IPS DF 6.9 (cell line): ENCODE measurements at places on chromosomes 11 and 22.

DNA sequence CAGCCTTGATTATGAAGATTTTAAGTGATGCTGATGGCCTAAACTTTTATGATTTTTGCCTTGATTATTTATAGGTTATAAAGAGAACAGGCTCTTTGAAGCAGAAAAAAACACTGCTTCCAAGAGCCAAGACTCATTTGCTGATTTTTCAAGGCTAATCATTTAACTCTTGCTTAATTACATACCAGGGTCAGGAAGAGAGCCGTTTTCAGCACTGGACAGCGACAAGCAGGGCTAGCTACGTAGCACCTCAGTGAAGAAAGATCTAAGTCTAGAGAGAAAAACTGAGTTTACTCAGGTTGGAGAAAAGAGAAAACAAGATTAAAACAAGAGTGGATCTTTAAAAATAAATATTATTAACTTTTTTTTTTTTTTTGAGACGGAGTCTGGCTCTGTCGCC, 615.4 kb upstream of the B3GAT1 start:
- no peak overlapping the region for H3K4me3 ChIP-seq
- H3K27me3 ChIP-seq = no peaks in the 10 kb centered on the region
- H3K36me3 ChIP-seq = no peaks in the 10 kb centered on the region
- peaks cover 3% of the 10 kb centered on the region; the same call in 1 of the 2 replicates for H3K4me1 ChIP-seq
- no peak overlapping the region for H3K27ac ChIP-seq
- DNase-seq = peak; percentile 52

DNA sequence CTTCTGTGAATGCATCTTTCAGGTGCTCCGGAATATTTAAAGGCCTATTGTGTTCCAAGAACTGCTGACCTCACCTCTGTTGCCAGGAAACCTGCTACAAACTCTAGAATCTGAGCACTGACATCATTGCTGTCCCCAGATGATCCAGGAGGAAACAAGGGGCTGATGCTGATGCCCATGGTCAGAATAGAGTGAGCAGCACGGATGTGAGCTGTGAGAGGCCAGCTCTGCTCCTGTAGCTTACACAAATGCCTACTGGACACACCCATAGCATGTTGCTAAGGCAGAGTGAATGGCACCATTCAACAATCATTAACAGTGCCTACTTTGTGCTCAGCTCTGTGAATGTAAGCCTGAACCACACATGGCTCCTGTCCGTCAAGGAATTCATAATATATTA, 276.7 kb upstream of the API5 start:
- H3K27ac ChIP-seq = no peak overlapping the region
- H3K36me3 ChIP-seq = no peaks in the 10 kb centered on the region
- no peaks in the 10 kb centered on the region for H3K27me3 ChIP-seq
- no peaks in the 10 kb centered on the region; the same call in 1 of the 2 replicates for H3K4me1 ChIP-seq
- no peak for DNase-seq

DNA sequence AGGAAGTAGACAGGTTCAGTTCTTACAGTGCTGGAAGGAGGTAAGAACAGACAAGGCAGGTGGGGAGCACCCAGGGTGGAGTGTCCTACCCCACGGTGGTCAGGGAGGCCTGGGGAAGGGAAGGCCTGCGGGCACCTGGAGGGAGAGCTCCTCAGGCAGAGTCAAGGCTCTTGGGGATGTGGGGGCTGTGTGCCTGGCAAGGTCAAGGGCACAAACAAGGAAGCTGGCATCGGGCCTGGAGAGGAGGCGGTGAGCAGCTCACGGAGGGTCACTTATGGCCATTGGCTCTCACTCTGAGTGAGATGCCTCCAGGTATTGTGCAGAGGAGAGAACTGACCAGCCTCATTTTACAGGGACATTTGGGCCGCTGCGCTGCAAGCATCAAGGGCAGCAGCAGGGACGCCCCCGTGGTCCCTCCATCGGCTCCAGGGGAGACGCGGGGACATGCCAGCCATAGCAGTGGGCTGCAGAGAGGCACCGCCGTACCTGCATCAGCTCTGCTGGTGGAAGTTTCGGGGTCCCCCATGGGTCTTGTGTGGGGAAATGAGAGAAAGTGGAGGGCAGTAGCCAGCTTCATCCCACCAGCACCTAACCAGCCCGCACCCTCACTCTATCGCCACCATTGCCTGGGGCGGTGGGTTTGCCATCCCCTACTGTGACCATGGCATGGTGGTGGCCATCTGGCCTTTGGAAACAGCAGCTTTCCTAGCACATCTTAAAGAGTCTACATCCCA, 37.5 kb upstream of the RTL6 start:
- no peaks in the 10 kb centered on the region for H3K36me3 ChIP-seq
- DNase-seq = no peak
- H3K27me3 ChIP-seq = no peaks in the 10 kb centered on the region
- H3K4me3 ChIP-seq = no peak overlapping the region
- H3K27ac ChIP-seq = no peak overlapping the region
- no peaks in the 10 kb centered on the region for H3K4me1 ChIP-seq

DNA sequence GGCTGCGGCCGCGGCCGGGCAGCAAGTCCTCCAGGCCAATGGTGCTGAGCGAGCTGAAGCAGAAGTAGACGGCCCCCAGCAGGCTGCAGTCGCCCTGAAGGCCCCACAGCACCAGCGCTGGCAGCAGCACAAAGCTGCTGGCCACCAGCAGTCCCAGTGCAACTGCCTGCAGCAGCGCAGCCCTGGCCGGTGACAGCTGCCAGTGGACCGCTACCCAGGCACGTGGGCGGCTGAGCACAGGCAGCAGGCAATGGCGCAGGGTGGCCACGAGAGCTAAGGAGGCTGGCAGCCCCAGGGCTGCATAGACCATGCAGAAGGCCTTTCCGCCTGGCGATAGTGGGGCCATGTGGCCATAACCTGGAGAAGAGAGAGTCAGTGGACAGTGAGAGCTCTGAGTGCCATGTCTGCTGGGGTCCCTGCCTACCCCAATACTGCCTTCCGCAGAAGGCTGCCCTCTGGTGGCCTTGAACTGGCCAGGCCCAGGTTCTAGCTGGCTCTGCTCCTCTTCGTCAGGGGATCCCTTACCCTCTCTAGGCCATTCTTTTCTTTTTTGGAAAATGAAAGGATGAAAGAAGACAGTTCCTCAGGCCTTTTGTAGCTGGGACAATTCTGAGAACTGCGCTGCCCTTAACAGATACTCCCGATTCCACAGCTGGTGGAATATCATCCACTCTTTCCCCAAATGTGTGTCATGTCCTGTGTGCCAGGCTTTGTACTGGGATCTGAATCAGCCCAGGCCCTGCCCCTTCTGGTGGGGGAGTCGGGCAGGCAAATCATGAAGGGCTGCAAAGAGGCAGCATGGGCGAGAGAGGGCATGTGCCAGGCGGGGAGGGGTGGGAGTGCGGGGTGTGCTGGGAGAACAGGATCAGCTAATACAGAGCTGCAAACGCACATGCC, 1.8 kb downstream of the KCNK7 start:
- H3K4me3 ChIP-seq = no peak overlapping the region
- no peak for DNase-seq
- H3K27ac ChIP-seq = no peak overlapping the region
- peaks cover 7% of the 10 kb centered on the region for H3K4me1 ChIP-seq

GRCh38 chr11:75031224-75031753, 42.6 kb downstream of the NEU3 start:
- no peak for DNase-seq
- no peaks in the 10 kb centered on the region for H3K4me1 ChIP-seq
- no peaks in the 10 kb centered on the region for H3K27me3 ChIP-seq
- H3K4me3 ChIP-seq = no peak overlapping the region
- H3K36me3 ChIP-seq = no peaks in the 10 kb centered on the region

DNA sequence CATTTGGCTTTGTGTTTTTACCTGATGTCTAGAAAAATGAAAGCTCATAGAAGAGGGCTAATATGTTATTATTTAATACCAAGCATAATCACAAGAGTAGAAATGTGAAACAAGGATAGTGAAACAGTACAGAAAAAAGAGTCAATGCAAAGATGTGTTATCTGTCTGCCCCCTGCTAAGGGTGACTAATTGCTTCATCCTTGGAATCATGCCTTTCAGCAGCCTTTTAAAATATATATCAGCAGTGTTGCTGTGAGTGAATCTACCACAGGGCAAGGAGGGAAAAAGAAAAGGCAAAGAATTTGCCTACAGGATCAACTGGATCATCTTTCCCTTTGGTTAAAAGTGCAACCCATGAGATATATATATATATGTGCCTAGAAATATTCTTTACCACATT, 867.2 kb upstream of the RAG2 start:
- H3K36me3 ChIP-seq = no peaks in the 10 kb centered on the region
- H3K4me3 ChIP-seq = no peak overlapping the region
- H3K27me3 ChIP-seq = no peaks in the 10 kb centered on the region
- no peak overlapping the region for H3K27ac ChIP-seq
- no peaks in the 10 kb centered on the region for H3K4me1 ChIP-seq

GRCh38 chr11:106292526-106292925, 215.1 kb downstream of the AASDHPPT start:
- H3K4me3 ChIP-seq = no peak overlapping the region
- H3K4me1 ChIP-seq = no peaks in the 10 kb centered on the region
- no peaks in the 10 kb centered on the region for H3K27me3 ChIP-seq
- DNase-seq = no peak
- H3K27ac ChIP-seq = no peak overlapping the region

DNA sequence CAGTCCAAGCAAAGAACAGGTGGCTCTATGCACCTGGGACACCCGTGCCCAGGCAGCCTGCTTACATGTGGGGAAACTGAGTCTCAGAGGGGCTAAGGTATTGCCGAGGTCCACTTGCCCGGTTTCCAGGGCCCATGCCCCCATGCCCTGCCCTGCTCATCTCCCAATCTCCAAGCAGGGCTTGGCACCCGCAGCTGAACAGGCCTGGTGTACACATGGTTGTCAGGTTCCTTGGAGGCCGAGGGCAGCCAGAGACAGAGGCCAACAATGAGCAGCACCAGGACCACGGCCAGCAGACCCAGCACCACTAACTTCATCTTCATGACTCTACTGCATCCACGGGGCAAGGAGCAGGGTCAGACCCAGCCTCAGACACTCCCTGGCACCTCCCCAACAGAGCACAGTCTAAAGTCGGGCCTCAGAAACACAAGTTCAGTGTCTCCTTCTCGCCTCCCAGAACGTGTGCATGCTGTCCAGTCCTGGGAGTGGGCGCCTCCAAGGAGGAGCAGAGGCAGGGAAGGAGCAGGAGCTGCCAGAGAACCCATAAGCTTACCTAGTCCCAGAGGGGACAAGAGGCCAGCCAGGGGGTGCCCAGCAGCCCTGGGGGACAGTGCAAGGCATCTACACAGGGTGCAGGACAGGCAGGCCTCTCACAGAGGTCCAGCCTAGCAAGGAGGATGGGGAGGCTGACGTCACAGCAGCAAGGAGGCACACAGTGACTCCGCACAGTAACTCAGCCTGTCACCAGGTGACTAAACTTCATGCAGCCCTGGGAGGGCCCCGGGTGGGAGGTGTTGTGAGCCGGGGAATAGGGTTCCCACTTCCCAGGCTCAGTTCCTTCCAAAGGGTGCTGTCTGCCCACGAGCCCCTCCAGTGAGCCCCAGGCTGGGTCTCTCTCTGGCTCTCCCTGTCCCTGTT, 20.2 kb upstream of the RGL4 start:
- H3K4me1 ChIP-seq = peaks cover 3% of the 10 kb centered on the region; the same call in 1 of the 2 replicates
- no peaks in the 10 kb centered on the region for H3K27me3 ChIP-seq
- H3K36me3 ChIP-seq = no peaks in the 10 kb centered on the region
- no peak overlapping the region for H3K27ac ChIP-seq
